ENCODE measurements at places on chromosomes 1 and 21.

- DNase-seq, result no peak
Measured at GRCh38 chr1:159919236-159919865, 6.0 kb downstream of the TAGLN2 start.

DNA sequence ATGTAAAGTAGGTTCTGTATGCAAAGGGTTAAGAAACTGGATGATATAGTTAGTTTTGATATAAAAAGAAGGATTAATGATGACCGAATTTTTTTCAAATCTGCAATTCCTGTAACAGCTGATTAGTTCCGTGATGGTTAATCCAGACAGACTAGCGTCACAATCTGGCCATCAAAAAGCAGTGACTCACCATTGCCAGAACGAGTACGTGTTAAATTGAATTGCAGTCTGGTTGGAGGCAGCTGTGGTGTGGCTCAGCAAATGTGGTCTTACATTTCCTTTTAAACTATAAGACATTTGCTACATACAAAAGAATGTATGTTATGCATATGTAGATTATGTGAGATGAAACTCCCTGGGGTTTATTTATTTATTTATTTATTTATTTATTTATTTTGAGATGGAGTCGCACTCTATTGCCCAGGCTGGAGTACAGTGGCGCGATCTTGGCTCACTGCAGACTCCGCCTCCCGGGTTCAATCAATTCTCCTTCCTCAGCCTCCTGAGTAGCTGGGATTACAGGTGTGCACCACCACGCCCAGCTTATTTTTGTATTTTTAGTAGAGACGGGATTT, 139.8 kb downstream of the RYR2 start:
- DNase-seq, result no peak

DNA sequence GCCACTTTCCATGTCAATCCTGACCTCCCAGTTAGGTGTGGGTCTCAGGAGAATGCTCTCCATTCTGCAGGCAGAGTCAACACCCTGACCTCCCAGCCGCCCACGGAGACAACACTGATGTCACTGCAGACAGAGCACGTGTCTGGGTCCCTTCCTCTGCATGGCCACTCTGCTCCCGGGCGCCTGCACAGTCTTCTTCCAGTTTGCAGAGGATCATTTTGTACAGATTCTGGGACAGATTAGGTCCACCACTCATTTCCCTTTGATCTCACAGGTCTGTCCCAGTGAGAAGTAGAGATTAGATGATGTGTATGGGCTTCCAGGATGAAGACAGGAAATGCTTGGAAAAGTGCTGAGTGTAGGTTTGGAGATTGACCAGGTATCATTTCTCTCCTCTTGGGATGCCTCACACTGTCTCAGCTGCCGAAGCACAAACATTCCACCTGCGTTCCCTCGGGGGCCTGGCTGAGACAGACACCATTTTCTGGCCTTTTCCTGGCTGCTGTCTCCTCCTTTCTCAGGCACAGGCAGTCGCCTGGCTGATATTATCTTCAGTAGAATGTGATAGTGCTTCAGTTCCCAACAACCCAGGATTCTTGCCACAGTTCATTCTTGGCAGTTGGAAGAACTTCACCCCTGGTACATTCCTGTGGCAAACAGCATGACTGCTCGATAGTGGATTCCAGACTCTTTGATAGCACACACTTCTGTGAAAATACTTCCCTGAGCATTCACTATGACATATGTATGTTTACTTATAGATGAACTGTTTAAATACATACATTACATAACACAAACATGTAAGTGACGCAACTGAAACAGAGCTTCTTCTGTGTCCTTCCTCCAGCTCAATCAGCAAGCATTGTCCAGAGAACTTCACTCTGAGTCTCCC, 7.9 kb downstream of the MYBPHL start:
- DNase-seq, result no peak

- DNase-seq, result no peak
Measured at GRCh38 chr1:73701826-73702225, 496.1 kb downstream of the LRRIQ3 start.

GRCh38 chr1:208374391-208374941, 130.3 kb upstream of the PLXNA2 start:
- DNase-seq, result no peak

- DNase-seq, result no peak
Measured at GRCh38 chr1:234851450-234852438, 241.8 kb upstream of the IRF2BP2 start.

DNA sequence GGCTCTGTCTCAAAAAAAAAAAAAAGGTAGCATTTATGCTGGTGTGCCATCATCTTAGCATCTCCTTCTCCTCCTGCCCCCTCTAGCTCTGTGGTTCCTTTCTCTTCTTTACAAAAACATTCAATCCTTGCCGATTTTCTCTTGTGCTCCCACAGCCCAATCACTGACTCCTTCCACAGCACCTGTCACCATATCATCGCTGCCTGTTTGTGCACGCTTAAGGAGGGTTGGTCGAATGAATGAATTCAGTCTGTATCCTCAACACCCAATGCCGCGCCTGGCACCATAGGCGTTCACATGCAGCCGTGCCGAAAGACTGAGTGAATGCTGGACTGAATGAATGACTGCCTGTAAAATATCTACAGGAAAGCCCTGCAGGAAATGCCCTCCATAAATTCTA, 7.9 kb downstream of the RNU5D-1 start:
- DNase-seq, result no peak

- no peak for DNase-seq
Measured at GRCh38 chr1:183281039-183281438, 95.0 kb downstream of the LAMC2 start.

- DNase-seq, result no peak
Measured at GRCh38 chr1:235832011-235832410, 34.7 kb downstream of the LYST start.

DNA sequence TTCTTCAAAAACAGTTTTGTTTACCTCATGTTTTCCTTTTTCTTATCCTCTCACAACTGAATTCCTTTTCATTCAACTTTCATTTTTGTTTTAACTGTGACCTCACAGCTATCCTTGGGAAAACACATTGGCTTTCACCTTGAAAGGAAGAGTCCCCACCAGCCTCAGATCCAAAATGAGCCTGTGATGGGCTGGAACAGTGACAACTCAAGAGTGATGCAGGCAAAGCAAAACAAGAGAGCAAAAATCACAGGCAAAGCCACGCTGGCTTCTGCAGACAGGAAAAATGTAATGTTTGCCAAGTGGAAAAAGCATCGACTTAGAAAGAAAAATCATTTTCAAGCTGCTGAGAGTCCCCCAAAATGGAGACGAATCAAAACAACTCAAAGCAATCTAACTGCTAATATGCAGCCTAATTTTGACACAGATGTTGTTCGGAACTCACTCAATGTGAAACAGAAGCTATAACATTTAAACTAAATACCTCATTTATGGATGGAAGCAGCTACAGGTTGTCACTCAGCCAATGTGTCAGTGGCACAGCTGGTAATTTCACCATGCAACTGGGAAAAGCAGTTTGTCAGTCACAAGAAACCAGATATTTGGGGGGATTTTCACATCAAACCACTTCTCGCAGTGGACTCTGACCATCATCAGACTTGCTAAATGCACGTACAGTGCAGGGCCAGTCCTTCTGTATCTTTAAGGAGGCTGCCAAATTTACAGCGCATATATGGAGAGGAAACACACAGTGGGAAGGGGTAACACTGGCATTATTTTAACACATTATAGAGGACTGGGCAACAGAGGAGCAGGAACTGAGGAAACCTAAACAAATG, 50.7 kb downstream of the ALG14 start:
- DNase-seq, result no peak

DNA sequence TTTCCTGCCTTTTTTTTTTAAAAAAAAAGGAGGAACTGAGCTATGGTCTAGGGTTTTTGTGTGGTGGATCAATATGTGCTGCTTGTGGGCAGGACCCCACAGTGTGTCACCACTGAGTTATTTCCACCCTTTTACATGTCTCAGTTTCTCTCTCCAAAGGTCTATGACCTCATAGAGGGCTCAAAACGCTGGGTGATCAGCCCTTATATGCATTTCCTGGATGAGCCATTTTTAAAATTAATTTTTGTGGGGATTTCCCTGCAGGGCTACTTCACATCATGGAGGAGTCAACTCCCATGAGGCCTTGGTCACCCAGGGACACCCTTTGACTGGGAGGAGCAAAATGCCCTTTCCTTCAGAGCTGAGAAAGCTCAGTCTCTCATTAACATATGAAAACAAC, 20.7 kb upstream of the HAO2 start:
- no peak for DNase-seq

DNA sequence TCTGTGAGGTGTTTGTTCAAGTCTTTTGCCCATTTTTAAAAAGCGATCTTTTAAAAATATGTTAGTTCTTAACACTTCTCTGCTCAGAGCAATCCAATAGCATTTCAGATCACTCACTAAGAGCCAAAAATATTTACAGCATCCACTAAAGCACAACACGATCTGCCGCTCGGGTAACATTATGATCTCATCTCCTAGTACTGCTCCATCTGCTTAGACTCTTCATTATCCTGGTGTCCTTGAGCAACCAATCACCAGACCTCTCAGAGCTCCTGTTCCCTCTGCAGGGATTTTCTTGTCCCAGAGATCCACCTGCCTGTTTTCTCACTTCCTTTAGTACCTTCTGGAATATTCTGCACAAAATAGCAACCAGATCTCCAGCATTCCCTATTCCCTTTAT, 235.3 kb upstream of the ESRRG start:
- no peak for DNase-seq

- no peak for DNase-seq
Measured at GRCh38 chr21:36403713-36404112, 18.5 kb downstream of the CHAF1B start.

GRCh38 chr1:227774821-227775661, 39.8 kb downstream of the SNAP47 start:
- DNase-seq, result no peak

- no peak for DNase-seq
Measured at GRCh38 chr1:55708781-55709180, 493.6 kb upstream of the USP24 start.

DNA sequence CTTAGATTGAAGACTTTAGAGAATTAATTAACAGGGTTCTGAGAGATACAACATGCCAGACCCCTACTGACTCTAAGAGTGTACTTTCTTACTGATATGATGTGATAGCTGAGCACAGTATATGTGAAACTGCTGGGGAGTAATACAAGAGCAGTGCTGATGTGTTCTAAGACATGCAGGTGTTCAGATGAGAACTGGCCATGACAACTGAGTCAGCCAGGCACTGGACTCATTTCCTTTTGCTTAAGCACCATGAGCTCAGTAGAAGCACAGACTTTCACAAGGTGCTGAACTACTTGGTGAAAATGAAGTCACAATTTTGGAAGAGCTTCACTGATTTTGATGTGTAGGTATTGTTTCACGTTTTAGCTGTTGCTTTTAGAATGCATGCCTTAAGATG, 15.9 kb upstream of the POGZ start:
- DNase-seq, result no peak

DNA sequence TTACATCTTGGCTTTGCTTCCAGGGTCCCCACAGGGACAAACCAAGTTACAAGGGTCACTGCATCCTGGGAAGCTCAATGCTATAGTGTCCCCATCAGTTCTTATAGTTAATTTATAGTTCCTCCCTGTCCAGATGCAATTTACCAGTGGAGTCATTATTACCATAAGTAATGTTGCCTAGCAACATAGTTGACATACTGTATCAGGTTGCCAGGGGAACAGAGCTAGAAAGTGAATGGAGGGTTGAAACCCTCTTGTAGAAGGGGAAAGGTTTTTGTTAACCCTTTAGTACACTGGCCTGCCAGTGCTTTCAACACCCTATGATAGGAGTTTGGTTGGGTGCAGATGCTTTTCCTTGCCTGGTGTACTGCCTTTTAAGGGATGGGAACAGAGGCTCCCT, 34.3 kb upstream of the TTC4 start:
- no peak for DNase-seq

GRCh38 chr1:6052543-6053205, 7.0 kb downstream of the KCNAB2 start:
- DNase-seq, result peak; percentile 48

GRCh38 chr1:87501738-87502137, 173.1 kb downstream of the LMO4 start:
- no peak for DNase-seq

DNA sequence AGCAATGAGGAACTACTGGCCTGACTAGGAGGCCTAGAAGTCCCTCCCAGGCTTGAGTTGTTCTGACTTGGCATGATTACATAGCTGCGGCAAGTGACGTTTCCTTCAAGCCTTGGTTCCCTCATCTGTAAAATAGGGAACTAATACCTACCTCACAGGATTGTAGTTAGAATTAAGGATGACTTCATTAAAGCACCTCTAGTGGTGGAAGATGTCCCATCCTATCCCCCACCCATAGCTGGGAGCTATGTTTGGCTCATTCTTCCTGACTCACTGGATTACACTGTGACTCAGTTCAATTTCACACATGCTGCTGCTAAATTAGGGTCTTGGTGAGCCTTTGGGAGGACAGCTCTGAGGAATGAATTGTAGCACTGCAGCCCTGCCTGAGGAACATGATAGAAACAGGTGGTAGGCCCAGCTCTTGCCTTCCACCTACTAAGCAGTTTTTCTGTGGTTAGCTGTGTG, 6.0 kb upstream of the SHISA4 start:
- no peak for DNase-seq

GRCh38 chr1:181807251-181807650, 254.3 kb downstream of the ZNF648 start:
- no peak for DNase-seq

- DNase-seq, result no peak
Measured at GRCh38 chr1:147077523-147077922, 94.7 kb downstream of the PRKAB2 start.

- DNase-seq, result no peak
Measured at GRCh38 chr1:31005198-31005597, 60.3 kb downstream of the PUM1 start.

GRCh38 chr1:94321662-94322061, 84.3 kb upstream of the ARHGAP29 start:
- DNase-seq, result peak; percentile 36

DNA sequence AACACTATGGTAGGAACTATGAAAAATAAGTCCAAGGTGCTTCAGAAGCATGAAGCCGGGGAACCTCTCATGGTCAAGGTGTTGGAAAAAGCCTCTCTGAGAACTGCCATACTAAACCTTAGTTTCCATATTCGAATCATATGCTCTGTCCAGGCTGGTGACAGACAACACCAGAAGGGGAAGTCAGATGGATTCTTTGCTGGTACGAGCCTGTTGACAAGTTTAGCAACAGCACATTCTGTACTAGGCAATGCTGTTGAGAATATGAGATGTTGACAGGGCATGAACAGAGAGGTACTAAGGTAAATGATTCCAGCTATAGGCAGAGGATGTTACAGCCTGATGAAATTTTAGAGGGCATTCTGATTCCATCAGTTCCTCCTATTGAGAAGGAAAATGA, 461.3 kb upstream of the ZRANB2 start:
- DNase-seq, result no peak

- DNase-seq, result no peak
Measured at GRCh38 chr1:109570414-109570813, 22.0 kb downstream of the GNAI3 start.

Data from NCI-H1930 (cell line).